SJCRH30 (cell line): ENCODE measurements at places on chromosomes 11 and 22. TPM values are rescaled to one million over a fixed set of nuclear protein-coding genes. Genes with fewer than 3 reads are reported as not detected.

The LMO1 gene
- 0.20 and 0.24 TPM in 2 replicates for total RNA-seq

The MOV10L1 gene
- not detected in 2 replicates for total RNA-seq

The LRRC74B gene
- total RNA-seq = not detected in 2 replicates

The DEUP1 gene
- total RNA-seq = not detected in 2 replicates

The DUSP18 gene
- 0.99 and 1.7 TPM in 2 replicates for total RNA-seq

The BRMS1 gene
- total RNA-seq = 40.5 and 42.9 TPM in 2 replicates

The TRIM29 gene
- not detected in 2 replicates for total RNA-seq

The B3GAT1 gene
- not detected in 2 replicates for total RNA-seq

The XRCC6 gene
- total RNA-seq = 528 and 532 TPM in 2 replicates

The SLC15A3 gene
- 1.0 and 1.6 TPM in 2 replicates for total RNA-seq

The PGR gene
- total RNA-seq = 0.05 TPM in 1 of 2 replicates, not detected in the other

The TMPRSS13 gene
- not detected in 2 replicates for total RNA-seq

The OR51B2 gene
- total RNA-seq = not detected in 2 replicates

The GVQW3 gene
- 5.9 and 8.5 TPM in 2 replicates for total RNA-seq

The MUC15 gene
- not detected in 2 replicates for total RNA-seq

The BATF2 gene
- 0.43 and 0.51 TPM in 2 replicates for total RNA-seq

The DCHS1 gene
- total RNA-seq = 9.5 and 9.6 TPM in 2 replicates

The TEX12 gene
- 0.28 TPM in 1 of 2 replicates, not detected in the other for total RNA-seq

The OR2AG1 gene
- not detected in 2 replicates for total RNA-seq

The PANX3 gene
- not detected in 2 replicates for total RNA-seq

The C22orf31 gene
- not detected in 2 replicates for total RNA-seq

The SYT9 gene
- not detected in 2 replicates for total RNA-seq

The PGA5 gene
- total RNA-seq = not detected in 2 replicates

The KRTAP5-11 gene
- total RNA-seq = not detected in 2 replicates

The LSP1 gene
- 15.0 and 15.4 TPM in 2 replicates for total RNA-seq

The SHANK3 gene
- 0.08 and 0.12 TPM in 2 replicates for total RNA-seq
